ENCODE measurements at places on chromosomes 12 and 14.

DNA sequence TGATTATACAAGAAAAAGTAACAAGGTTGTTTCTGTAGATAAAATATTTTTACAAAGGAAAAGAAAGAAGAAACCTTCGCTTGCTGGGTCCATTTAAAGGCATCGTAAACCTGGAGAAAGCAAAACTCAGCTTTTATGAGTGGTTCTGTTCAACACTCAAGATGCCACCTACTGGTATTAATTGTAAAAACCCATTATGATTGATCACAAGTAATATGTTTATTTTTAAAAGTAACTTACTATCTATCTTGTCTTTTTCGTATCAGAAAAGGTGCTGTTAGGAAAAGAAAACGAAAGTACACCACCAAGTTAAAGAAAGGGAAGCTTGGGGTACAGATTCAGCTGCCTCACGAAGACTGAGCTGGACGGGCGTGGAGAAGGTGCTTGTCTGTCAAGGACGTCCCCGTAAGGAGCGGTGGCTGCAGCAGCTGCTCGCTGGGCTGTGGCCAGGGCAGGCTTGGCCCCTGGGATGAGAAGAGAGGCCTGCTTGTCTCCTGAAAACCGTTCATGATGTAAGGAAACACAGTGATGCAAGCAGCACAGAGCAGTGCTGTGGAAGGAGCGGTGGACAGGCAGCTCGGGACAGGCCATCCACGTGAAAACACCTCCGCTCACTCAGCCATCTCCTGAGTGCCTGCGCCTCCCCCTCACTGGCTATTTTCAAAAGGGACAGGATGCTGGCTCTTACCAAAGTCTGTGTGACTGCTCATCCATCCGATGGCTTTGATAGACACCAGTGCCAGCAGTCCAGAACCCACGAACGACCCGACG is 25.0 kb downstream of the SLC15A4 start:
- no peak for DNase-seq

GRCh38 chr12:124744659-124745464 is 118.8 kb downstream of the SCARB1 start:
- no peak for DNase-seq

- DNase-seq, result peak; percentile 52
These were observed 163.4 kb downstream of the ANO6 start for GRCh38 chr12:45379261-45379660.

DNA sequence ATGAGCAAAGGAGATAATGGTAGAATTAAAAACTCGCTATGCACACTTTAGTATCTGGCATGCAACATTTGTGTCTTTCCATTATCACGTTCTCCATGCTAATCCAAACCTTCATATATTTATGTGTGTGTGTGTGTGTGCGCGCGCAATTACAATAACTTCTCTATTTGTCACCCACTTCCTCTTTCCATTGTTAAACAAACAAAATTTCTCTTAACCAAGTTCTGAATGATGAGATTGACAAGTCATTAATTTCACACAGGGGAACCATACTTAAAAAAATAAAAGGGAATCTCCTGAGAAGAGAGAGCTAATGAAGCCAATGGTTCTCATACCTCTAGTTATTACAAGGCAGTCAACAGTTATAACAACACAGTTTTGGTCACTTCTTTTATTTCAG is 575.9 kb upstream of the MDGA2 start:
- no peak for DNase-seq

DNA sequence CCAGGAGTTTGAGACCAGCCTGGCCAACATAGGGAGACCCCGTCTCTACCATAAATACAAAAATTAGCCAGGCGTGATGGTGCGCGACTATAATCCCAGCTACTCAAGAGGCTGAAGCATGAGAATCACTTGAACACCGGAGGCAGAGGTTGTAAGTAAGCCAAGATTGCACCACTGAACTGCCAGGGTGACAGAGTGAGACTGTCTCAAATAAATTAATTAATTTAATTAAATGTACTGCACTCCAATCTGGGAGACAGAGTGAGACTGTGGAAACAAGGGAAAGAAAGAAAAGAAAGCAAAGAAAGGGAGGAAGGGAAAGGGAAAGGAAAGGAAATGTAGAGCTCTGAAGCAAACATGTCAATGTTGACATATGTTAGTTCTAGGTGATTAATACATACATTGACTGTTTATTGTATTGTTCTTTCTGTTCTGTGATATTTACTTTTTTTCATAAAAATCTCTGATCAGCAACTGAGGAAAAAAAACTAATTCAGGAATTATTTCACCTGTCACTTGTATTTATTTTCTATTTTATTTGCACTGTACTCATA is 99.6 kb downstream of the DENND5B start:
- DNase-seq, result no peak

- no peak for DNase-seq
These were observed 303.4 kb downstream of the APAF1 start for GRCh38 chr12:98948343-98948949.

- DNase-seq, result no peak
These were observed 162.2 kb upstream of the ALG10B start for GRCh38 chr12:38154096-38155019.

DNA sequence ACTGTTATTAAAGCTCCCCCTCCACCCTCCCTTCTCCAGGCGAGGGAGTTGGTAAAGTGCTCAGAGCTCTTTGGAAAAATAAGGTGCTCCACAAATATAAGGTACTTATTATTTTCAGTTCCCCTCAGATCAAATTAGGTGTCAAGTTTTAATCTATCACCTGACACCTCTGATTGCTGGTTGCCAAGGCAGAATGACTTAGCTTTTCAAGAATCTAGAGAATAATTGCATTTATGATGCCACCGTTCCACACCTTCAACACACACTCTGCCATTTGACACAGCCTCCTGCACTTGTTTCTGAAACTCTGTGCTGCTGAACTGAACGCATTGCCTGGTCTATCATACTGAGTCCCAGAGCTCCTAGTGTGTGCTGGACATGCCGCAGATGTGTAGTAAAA is 128.6 kb downstream of the CRACR2A start:
- no peak for DNase-seq

GRCh38 chr14:67469954-67470353 is 18.6 kb downstream of the TMEM229B start:
- no peak for DNase-seq

DNA sequence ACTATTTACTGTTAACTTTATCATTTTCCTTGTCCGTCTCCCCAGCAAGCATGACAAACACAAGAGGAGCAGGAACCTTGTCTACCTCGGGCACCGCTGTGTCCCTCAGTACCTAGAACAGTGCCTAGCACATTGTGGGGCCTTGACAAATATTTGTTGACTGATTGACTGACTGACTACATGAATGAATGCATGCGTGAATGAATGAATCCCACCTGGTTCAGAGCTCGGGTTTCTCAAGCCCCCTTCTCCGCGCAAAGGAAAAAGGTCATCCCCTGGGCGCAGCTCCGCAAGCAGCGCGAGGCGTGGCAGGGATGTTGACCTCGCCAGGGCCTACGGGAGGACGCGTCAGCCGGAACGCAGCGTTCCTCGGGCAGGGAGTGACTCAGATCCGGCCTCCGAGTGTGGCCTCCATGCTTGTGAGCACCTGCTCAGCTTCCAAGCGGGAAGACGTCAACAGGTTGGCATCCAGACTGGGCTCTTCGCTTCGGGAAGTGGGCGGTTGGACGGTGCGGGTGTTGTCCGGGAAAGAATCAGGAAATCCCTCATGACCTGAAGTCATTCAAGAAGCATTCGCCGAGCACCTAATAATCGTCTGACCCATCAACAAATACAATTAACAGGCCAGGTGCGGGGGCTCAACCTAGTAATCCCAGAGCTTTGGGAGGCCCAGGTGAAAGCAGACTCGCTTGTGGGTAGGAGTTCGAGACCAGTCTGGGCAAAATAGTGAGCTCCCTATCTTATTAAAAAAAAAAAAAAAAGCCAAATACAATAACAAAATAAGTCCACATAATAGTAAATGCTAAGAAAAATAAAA is 13.9 kb upstream of the UBC start:
- DNase-seq, result peak; percentile 78

- DNase-seq, result no peak
These were observed 78.9 kb downstream of the PELI2 start for GRCh38 chr14:56197150-56197549.

DNA sequence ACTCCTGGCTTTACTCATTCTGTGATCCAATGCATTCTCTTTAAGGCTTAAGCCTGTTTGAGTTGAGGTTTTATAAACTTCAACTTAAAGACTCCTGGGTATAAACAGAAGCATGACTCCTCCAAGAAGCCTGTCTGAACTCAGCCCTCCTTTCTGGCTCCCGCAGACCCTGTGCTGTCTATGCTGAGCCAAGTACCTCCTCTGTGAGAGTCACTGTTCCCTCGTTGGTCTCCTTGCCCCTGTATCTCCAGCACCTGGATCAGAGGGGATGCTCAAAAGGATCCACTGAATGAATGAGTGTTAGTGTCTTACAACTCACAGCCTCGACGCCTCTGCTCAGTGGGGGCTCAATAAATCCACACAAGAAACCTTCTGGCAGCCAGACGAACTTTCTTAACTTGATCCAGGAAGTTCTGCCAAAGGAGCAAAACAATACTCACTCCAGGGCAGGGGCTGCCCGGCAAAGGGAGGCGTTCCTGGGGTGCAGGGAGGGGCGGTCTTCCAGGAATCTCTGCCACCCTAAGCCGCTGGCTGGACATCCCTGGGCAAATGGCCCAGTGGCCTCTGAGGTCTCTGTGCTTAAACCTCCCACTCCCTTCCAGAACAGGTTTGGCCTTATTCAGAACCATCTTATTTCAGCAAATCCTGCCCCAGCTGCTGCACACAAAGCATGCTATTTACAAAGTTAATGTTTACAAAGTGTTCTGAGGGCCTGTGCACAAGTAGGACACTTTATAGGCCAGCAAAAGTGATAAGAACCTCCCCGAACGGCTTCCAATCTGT is 32.9 kb downstream of the MAP1LC3B2 start:
- no peak for DNase-seq

- DNase-seq, result no peak
These were observed 17.2 kb downstream of the TRPV4 start for GRCh38 chr12:109815757-109816617.

GRCh38 chr14:89445273-89445973 is 28.4 kb upstream of the FOXN3 start:
- DNase-seq, result no peak

- DNase-seq, result no peak
These were observed 35.0 kb upstream of the DTX1 start for GRCh38 chr12:113021500-113021899.

GRCh38 chr14:99687284-99688209 is 3.4 kb downstream of the CYP46A1 start:
- no peak for DNase-seq

GRCh38 chr14:73634011-73634833 is 10.6 kb upstream of the DNAL1 start:
- no peak for DNase-seq

DNA sequence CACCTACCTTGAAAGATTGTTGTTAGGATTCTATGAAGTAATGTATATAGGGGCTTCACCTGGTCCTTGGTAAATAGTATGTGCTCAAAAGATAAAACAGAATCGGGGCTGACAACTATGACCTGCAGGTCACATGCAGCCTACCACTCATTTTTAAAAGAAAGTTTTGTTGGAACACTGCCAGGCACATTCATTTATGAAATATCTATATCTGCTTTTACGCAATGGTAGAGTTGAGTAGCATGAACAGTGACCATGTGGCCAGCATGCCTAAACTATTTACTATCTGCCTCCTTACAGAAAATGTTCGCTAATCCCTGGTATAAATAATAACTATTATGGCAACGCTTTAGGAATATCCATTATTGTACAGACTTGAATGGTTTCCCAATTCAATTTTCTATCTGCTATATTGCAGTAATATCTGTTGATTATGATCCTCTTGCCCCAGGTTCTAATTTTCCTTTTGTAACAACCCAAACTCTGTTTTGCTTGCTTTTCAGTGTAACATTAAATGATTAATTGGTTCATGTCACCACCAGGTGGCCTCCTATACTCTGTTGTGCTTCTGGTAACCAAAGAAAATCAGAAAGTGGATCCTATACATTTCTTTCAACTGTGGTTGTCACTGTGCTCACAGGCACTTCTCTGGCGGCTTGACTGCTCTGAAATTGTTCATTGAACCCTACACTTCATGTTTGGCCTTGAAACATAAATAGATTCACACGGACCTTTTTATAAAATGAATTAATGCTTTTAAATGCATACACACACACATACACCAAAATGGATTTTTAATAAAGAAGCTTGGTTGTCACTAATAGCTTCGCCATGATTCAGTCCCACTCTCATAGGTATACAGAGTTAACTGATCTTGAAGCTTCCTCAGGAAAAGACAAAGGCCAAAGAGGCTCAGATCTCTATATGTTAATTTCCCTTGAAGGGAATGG is 227.7 kb upstream of the NPAS3 start:
- DNase-seq, result no peak

Measured in retinal pigment epithelial cell (primary cell).